ENCODE measurements at places on chromosomes 11 and 22.

- DNase-seq = no peak
Observed at GRCh38 chr11:117618982-117619355, 178.0 kb downstream of the DSCAML1 start.

DNA sequence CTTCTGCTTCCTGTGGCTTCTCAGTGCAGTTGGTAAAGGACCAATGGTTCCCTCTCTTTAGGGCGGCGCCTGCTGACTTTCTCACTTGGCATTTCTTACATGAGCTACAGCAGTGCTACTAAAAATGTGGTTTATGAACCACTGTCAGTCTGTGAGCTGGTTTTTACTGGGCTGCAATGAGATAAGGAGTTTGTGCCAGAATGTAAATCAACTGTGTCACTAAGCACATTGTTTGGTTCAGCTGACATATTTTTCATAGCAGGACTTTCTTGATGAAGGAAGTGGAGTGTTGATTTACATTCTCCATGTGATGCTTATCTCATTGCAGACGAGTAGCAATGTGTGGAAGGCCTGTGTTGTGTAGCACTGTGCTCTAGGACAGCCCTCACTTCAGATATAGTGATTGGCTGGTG, 463.3 kb downstream of the SOX6 start:
- peak; percentile 8 for DNase-seq

DNA sequence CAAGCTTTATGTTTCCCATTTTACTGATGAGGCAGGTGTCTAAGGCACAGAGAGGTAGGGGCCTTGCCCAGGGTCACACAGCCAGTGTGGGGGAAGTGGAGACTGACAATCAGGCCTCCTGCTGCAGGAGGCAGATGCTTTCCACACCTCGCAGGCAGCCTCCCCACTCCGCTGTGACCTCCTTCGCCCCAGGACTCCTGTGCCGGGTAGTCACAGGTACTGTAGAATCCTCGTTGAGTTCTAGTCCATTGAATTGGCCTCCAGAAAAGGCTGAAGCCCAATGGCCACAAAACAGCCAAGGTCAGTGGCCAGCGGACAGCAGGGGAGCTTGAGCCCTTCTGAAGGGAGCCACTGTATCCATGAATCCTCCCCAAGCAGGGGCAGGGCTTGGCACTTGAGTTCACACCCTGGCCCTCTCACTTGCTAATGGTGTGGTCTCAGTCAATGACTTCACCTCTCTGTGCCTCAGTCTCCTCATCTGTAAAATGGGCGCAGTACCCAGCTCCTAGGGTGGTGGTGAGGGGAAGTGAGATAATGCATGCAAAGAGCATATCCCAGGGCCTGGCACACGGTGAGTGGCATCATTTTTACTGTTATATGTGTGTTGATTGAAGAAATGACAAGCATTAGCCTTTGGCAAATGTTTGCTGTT, 1.1 kb upstream of the FXYD2 start:
- no peak for DNase-seq

GRCh38 chr11:25733777-25734176, 598.2 kb upstream of the ANO3 start:
- DNase-seq = no peak

DNA sequence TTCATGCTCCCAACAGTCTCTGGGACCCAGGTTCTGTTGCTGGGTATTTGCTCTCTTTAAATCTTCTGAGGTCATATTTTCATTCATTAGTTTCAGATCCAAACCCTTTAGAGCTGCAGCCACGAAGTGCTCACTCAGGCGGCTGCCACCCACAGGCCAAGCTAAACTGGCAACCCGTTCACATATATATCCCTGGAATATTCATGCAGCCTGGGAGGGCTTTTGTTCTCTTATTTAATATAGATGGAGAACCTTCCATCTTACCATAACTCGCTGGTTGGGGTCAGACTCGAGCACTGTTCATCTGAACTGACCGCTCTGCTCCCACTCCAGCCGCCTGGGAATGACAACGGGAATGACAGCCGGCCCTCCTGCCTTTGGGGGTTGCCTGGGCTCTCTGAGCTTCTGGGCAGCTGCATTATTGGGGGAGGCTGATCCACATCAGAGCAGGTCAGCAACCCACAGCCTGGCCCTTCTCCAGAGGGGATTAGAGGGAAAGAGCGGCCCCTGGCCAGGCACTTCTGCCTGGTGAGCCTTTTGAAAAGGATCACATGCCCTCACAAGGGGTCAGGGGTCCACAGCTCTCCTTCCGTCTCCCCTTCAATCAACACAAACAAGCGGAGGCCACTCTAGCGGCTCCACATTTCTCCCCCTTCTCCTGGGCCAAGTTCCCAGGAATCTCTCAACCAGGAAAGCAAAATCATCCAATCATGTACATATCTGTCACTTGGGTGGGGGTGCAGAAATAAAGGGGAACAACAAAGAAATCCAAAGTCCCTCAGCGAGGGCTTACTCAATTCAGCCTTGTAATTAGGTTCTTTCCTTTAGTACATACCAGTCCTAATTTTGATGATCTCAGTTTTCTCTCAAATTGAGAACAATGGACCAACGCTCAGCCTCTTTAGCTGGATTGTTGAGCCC, 11.8 kb downstream of the TMEM184B start:
- peak; percentile 7 for DNase-seq
